ENCODE measurements at places on chromosomes 3 and 15.

DNA sequence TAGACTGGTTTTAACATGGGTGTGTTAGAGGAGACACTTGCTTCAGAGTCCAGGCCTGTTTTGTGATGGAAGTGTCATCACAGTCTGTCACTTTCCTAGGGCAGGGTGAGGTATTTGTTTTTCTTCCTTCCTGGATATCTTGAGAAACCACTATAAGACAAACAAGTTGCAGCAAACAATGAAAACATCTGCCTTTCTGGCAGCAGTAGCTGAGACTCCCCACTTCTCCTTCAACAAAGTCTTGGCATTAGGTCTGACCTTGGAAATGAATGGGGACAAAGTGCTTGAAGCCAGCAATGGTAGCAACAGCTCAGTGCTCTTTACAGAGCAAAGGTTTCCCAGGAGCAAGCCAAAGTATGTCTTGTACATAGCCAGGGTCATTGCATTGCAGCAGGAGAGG, 64.6 kb downstream of the CD200 start:
- DNase-seq = no peak

GRCh38 chr3:141930801-141931200, 54.4 kb downstream of the ATP1B3 start:
- DNase-seq = no peak

- no peak for DNase-seq
Observed at GRCh38 chr3:59258550-59259260, 208.9 kb upstream of the CFAP20DC start.

GRCh38 chr3:197430934-197431333, 124.8 kb downstream of the BDH1 start:
- no peak for DNase-seq

- DNase-seq = no peak
Observed at GRCh38 chr15:90869601-90870353, 1.4 kb downstream of the FURIN start.

DNA sequence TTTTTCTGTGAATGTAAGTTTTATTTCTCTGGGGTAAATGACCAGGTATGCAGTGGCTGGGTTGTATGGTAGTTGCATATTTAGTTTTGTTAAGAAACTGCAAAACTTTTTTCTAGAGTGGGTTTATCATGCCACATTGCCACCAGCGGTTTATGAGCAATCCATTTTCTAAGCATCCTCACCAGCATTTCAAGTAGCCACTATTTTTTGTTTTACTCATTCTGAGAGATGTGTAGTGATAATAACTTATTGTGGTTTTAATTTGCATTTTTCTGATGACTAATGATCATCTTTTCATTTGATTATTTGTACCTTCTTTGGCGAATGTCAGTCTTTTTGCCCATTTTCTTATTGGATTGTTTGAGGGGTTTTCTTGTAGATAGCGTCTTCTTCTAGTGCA, 56.2 kb downstream of the SPRED1 start:
- no peak for DNase-seq

DNA sequence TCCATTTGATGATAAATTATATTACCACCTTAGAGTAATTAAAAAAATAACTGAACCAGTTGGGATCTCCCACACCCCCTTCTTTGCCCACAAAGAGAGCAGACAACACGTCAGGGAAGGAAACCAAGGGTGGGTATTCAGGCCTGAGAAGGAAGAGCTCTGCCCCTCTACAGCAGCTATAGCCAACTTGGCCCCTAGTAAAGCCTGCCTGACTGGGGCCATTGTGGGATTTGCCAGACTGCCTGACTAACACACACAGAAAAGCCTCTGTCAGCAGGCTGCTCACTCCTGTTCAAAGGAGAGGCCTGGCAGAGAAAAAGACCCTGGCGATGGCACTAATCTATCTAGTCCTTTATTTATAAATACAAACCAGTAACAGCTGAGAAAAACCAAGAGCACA, 41.4 kb downstream of the ATP8B4 start:
- no peak for DNase-seq

DNA sequence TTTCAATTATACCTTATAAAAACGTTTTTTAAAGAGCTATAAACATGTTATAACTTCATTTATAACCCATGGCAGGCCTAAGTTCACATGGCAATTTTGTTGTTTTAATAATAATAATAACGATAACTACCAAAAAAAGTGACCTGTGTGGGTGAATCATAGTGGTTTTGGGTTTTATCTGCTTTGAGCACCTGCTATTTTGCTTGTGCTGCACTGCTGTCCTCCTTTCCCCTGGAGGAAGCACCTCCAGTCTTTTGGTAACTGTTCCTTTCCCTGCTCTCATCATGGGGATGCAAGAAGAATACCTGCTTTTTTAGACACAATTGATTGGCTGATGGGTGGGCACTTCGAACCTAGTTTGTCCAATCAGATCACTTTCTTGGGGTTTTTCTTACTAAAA, 388.0 kb upstream of the TBL1XR1 start:
- DNase-seq = no peak

DNA sequence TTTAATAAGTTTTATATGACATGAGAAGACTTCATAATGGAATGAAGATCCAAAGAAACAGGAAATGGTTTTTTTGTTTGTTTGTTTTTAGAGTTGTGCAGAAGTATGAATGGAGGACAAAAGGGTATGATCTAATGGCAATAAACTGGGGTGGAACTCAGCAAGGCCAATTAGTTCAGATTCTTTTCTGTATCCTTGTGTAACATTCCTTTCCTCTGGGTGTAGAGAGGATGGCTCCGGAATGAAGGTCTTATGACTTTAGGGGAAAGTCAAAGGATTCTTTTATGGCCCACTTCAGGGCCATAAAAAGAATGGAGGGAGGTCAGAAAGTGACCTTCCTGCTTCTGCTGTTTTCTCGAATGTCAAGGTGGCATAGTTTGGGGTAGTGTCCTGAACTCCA, 152.6 kb downstream of the DPH6 start:
- no peak for DNase-seq

GRCh38 chr3:52433996-52434479, 10.9 kb downstream of the SEMA3G start:
- DNase-seq = peak; percentile 16

GRCh38 chr3:107981471-107982111, 109.2 kb downstream of the CD47 start:
- DNase-seq = no peak

GRCh38 chr15:94791510-94791909, 560.1 kb downstream of the MCTP2 start:
- no peak for DNase-seq

- no peak for DNase-seq
Observed at GRCh38 chr15:58330741-58331559, 100.8 kb upstream of the LIPC start.

- no peak for DNase-seq
Observed at GRCh38 chr3:149658744-149659497, 1.1 kb upstream of the WWTR1 start.

DNA sequence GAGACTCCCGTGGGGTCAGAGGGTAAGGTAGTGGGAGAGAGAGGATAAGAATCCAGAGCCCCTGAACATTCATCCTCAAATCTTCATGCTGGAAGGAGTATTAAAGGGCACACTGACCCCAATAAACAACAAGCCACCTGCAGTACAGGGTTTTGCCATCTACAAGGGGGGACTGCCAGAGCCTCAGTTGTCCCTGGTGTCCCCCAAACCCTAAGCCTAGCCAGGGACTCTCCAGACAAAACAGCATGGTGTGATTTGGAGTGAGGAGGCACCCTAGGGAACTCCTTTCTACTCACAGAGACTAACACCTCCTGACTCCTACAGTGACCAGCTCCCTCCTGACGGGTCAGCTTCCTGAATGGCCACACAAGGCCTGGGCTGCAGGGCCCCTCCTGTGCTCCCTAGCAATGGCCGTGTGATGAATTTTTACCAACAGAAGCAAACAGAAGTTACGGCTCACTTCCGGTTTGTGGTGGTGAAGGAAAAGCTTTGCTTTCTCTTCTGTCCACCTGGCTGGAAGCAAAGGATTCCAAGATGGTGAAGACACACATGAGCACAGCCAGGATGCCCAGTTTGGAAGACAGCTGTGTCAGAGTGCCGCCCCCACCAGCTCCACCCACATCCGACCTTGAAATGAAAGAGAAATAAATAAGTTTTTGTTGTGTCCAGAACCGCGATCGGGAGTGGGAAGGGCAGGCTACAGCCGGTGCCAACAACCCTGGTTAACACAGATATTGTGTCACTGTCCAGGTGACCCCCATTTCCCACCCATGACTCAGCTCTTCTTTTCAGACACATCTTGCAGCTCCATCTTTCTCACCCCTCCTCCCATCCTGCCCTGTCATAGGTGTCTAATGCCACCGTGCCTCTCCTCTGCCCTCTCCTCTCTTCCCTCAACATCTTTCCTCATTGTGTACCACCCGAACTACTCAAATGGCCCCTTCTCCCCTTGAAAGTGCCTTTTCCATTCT, 69.6 kb upstream of the ATP13A3 start:
- DNase-seq = no peak

All from omental fat pad (tissue), 4 donors.